Right hindlimb (tissue), 1 donor: ENCODE measurements at places on chromosomes 3 and 15.

DNA sequence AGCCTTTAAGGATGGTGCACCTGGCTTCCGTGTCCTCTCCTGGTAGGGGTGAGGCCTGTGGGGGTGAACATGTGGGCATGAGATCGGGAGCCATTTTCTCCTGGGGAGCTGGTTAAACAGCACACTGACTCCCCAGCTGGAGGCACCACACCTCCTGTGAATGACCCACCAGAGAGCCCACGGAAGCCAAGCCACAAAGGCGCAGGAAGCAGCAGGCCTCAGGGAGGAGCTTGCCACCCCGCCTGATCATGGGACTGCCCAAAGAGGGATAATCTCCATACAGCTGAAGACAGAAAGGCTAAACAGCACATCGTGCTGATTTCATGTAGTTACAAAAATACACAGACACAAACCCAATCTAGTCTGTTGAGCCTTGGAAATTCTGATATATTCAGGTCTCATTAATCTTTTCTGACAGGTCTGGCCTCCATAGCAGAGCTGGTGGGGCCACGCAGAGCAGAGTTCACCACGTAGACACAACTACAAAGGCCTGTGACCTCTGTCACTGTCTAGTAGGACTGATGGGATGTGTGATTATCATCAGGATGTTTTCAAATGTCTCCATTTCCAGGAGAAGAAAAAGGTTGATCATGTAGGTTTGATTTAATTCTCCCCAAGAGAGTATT is 75.2 kb downstream of the DUT start:
- no peak for DNase-seq

- DNase-seq: no peak
Measured at GRCh38 chr15:38130205-38130567, 122.5 kb upstream of the SPRED1 start.

- DNase-seq: peak; percentile 62
Measured at GRCh38 chr3:151085889-151086483, 522 bp downstream of the MED12L start.

GRCh38 chr3:16797831-16798230 is 86.9 kb upstream of the PLCL2 start:
- no peak for DNase-seq

- DNase-seq: no peak
Measured at GRCh38 chr3:5116538-5116937, 5.6 kb upstream of the ARL8B start.

DNA sequence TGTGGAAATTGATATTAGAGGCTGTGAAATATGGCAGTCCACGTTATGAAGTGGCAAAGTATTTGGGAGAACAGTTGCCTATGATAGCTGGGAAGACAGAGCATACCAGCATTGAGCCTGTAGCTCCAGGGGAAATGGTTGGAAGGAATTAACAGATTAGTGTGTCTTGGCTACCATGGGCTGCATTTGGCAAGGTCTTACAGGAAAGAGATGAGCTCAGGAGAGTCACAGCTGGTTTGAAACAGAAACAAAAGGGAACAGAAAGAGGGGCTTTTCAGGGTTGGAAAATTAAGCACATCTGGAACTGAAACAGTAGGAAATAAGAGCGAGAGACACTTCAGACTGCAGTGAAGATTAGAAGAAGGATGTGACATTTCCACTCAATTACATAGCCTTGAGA is 141.7 kb downstream of the FBLN2 start:
- peak; percentile 31 for DNase-seq

DNA sequence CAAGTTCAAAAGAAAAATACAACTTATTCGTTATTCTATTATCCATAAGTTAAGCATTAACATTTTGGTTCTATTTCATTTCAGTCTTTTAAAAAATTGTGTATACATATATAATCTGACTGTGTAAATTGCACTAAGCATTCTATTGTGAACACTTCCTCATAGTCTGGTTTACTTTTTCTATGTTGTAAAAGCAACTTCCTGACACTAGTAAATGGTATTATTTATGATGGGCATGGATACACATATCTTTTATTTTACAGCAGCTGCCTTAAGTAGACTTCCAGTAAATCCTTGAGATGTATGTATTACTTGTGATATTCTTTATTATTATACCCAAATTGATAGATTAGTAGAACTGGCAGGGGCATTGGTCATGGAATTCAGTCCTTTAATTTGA is 58.2 kb downstream of the FNDC3B start:
- no peak for DNase-seq

DNA sequence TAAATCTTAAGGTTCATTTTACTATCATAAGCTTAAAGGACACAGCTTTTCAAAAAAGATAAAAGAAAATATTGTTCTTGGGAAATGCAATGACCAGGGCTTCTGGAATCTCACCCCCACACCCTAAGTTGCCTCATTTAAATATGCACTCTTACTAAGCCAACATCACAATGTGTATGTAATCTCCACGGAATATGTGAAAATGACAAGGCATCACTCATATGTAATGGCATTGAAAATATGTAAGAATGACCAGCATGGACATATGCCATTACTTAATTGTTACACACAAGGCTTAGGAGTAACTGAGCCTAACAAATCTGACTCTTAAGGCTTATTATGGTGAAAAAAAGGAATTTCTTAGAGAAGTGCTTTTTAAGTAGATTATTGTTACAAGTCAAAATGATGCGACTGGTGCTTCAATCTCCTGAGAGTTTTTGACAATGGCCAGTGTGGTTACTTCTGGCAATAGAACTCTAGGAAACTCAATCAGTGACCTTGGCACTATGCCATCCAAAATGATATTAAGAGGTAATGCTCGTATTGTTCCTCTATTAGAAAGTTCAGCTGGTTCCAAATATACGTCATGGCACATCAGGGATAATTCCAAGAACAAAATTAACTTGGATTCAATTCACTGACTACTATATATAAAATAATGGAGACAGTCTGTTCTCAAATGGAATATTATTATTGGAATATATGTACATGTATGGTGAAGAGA is 290.0 kb upstream of the PLSCR5 start:
- no peak for DNase-seq

DNA sequence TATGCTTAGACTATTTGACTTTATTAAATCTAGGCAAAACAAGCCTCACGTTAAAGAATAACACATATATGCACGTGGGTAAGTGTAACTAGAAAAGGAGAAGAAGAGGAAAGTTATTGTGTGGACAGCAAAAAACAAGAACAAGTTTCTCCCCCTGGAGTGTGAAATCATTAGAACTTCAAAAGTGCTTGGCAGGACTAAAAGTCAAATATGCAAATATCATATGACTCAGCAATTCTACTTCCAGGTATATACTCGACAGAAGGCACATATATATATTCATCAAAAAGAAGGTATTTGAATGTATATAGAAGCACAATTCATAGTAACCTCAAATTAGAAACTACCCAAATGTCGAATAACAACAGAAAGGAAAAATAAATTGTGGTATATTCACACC is 68.9 kb upstream of the STXBP5L start:
- no peak for DNase-seq

DNA sequence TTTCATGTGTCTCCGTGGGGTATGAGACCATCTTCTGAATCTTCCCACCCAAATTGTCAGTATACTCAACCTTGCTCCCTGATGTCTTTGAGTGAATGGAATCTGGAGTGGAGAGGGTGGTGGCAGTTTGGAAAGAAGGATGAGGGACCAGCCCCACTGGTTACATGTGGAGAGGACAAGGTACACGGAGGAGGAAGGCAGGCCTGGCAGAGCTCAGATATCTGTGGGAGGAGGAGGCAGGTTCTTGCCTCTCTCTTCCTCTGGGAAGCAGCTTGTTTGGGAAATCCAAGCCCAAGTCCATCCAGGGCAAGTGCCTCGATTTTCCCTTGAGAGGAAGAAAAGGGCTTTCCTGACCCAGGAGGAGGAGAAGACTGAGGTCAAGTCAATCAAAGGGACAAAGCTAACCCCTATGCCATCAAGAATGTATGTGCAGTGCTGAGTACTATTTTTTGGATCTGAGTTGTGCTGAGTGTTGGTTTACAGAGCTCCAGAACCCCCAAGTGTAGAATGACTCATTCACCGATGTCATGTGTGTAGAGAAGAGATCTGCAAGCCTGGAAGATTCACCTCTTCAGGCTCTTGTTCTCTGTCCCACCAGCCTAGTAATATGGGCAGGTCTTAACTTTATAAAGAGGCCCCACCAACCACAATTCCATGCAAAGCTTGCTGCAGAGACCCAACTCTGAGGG is 19.8 kb upstream of the LOXL1 start:
- DNase-seq: no peak

DNA sequence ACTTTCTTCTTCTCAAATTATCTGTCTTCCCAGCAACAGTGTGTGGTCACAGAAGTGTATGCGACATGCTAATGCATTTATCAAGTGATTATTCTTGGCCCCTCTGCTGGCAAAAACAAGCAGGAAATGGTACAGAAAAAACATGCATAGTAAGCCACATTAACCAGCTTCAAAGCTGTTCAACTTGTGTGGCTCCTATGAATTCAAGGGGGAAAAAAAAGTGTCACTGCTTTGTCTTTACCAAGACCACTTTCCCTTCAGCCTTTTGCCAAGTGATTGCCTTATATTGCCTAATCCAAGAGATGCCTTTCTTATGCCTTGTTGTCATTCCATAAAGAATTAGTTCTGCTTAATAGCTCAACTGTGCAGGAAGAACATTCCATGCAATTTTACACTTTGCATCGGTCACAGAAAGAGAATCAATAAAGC is 39.1 kb downstream of the PRTG start:
- no peak for DNase-seq

DNA sequence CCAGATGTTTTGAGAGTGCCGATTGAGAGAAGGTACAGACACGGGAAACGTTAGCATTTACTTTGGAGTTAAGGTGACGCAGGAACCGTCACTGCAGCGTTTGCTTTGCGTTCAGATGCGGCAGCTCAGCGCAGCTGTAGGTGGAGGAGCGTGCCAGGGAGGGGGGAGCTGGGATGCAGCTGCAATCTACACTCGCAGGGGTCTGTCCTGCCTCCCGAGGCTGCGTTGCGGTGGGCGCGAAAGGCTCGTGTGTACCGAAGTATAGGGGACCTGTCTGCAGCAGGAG is 425 bp upstream of the FYTTD1 start:
- DNase-seq: no peak

DNA sequence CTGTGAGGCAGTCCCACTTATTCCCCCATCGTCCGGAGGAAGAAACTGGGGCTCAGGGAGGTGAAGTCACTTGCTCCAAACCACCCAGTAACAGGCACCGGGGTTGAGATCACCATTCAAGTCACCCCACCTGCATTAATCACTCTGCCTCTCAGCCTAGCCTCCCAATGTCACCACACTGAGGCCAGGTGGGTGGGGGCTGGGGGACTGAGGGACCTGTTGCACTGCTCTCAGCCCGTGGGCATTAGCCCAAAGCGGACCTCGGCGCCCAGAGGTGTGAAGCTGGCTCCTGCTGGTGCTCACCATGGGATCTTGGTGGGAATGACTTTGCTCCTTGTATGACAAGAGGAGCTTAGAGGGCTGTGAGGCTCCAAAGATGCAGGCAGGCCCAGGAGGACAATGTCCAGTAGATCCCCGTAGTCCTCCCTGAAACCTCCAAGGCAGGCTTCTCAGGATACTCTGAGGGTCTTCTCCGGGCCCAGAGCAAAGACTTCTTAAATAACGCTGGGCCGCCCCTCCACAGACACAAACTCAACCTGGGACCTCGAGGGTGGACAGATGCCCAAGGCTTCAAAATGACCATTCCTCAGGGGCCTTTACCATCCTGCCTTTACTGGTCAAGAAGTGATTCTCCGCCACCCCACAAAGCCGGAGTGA is 1.7 kb downstream of the NT5DC2 start:
- DNase-seq: no peak

GRCh38 chr3:8143186-8143585 is 358.4 kb upstream of the LMCD1 start:
- no peak for DNase-seq

DNA sequence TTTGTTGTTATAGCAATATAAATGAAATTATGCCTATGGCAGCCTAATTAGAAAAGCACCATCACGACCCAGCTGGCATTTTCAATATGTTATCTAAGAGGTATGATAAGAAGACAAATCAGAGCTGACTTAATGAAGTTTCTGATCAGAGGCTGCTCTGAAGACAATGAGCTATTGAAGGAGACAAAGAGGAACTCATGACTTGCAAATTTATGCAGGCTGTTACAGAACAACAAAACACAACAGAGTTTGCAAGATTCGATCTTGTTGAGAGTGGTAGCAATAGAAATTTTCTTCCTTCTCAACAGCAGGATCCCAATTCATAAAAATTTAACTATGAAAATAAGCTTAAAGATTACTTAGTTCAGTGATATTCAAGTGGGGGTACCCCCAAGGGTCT is 7.7 kb downstream of the CCDC54 start:
- no peak for DNase-seq

DNA sequence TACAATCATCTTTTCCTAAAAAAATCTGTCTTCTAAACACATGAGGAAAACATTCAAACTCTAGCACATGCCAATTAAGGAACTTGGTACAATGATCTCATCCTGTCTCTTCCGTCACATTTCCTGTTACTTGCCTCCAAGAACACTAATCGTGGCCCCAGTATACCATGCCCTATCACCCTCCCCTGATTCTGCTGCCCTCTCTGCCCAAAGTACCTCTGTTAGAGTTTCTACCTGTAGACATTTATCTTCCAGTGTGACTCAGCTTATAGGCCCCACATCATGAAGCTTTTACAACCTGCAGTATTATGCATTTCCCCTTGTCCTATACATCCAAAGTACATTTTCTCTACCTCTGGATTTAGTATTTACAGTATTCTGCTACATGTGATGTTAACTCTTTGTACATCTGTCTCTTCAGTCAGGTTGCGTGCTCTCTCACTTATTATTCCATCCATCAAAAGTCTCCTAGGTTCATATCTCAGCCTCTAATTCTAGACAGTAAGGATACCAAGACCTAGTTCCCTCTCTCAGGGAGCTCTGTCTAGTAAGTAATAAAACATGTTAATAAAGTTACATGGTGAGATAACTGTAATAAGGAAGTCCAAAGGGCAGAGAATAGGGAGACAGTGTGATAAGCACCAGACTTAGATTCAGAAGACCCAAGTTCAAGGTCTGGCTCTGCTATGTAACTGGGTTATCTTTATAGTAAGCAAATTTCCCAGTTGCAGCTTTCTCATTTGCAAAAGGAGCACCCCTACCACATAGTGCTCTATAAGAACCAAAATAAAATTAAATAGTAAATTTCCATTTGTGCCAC is 8.9 kb upstream of the SEMA6D start:
- DNase-seq: no peak

- no peak for DNase-seq
Measured at GRCh38 chr3:58383476-58383875, 50.2 kb downstream of the PDHB start.

GRCh38 chr15:72375501-72375845 is 341 bp downstream of the HEXA start:
- DNase-seq: no peak

DNA sequence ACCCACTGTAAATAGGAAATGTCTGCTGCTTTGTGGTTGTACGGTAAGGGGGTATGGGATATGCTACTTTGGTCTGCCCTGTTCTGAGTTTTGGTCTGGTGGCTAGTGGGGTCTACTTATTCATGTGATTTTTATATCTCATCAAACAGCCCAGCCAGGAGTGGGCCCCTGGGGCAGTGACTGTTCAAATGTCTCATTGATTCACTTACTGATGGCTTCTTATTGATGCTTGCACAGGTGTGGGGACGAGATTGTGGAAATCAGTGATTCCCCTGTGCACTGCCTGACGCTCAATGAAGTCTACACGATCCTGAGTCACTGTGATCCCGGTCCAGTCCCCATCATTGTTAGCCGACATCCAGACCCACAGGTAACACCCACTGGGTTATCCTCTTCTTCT is 38.5 kb downstream of the STARD5 start:
- no peak for DNase-seq
